Progenitor cell of endocrine pancreas (in vitro differentiated cells): ENCODE measurements at places on chromosomes 3 and 15.

DNA sequence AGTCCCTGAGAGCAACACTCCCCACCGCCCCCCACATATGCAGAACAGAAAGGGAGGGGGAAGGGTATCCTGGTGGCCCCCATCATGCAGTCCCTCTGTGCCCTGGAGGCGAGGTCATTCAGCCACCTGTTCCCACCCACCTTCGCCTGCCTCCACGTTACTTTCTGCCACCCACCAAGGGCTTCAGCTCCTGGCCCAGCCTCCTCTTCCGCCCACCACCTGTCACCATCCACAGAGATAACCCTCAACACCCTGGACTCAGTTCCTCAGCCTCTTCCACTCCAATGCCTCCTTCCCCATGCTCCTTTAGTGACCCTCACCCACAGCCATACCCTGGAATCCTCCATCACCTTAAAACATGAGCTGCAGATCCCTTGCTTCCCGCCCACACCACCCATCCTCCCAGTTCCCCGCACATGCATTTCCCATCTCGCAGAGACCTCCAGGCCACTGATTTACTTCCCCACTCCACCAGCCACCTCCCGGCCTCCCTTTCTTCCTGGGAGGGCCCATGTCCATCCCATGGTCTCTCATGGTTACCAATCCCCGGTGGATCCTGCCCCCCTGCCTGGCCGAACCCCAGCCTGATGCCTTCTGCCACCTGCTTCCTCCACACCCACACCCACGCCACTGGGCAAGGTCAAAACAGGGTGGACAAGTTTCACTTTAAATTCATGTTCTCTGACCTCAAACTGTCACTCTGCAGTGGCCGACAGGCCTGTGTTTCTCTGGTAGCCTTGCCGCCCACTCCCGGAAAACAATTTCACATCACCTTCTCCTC, 18.2 kb downstream of the HOMER2 start:
- no peaks in the 10 kb centered on the region for H3K36me3 ChIP-seq
- no peak overlapping the region for H3K27ac ChIP-seq
- DNase-seq, result no peak
- H3K4me3 ChIP-seq, result no peak overlapping the region
- H3K4me1 ChIP-seq, result peaks cover 3% of the 10 kb centered on the region
- H3K27me3 ChIP-seq, result no peaks in the 10 kb centered on the region

GRCh38 chr15:67930720-67931119, 90.9 kb upstream of the RNU6-1 start:
- no peak overlapping the region for H3K27ac ChIP-seq
- H3K4me3 ChIP-seq, result no peak overlapping the region
- H3K27me3 ChIP-seq, result no peaks in the 10 kb centered on the region
- no peak for DNase-seq

- no peaks in the 10 kb centered on the region for H3K27me3 ChIP-seq
- no peak overlapping the region for H3K4me3 ChIP-seq
- DNase-seq, result no peak
- H3K36me3 ChIP-seq, result peaks cover 22% of the 10 kb centered on the region
- no peaks in the 10 kb centered on the region for H3K4me1 ChIP-seq
Observed at GRCh38 chr3:158395421-158395820, 175.6 kb upstream of the MLF1 start.

GRCh38 chr3:61269435-61269834, 18.2 kb upstream of the FHIT start:
- no peak overlapping the region for H3K4me3 ChIP-seq
- H3K36me3 ChIP-seq, result no peaks in the 10 kb centered on the region
- DNase-seq, result no peak
- no peaks in the 10 kb centered on the region for H3K4me1 ChIP-seq

GRCh38 chr15:55627730-55628368, 39.7 kb upstream of the PYGO1 start:
- no peak overlapping the region for H3K4me3 ChIP-seq
- DNase-seq, result no peak
- H3K36me3 ChIP-seq, result peaks cover 32% of the 10 kb centered on the region
- H3K27ac ChIP-seq, result no peak overlapping the region
- no peaks in the 10 kb centered on the region for H3K4me1 ChIP-seq

DNA sequence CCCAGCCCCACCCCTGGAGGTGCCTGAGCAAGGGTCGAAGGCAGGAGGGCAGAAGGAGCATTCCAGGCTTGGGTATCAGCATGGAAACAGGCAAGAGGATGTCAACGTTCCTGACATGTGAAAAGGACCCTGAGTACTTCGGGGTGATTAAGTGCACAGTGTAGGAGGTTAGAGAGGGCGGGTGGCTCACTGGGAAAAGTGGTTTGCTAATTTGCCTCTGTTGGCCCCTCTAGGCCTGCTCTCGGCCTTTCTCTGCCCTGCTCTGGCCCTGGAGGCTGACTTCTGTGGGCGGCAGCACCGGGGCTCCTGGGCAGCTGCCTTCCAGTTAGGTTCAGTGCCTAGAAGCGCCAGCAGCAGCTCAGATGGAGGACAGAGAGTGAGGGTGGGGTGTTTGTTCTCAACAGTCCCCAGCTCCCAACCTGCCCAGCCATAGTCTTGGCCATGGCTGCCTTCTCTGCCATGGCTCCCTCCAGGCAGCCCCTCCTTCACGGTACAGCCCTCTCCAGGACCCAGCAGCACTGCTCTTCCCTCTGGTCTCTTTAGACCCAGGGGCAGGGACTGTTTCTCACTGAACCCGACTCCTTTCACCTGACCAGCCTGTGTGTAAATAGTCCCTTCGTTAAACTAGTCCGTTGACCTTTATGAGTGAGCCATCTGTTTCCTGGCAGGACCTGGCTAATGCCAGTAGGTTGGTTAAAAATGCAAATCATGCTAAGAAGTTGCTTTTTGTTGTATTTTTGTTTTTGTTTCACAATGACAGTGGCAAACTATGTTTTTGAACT, 107.1 kb upstream of the TPM1 start:
- no peak for DNase-seq
- H3K4me3 ChIP-seq, result no peak overlapping the region
- H3K36me3 ChIP-seq, result no peaks in the 10 kb centered on the region
- H3K27ac ChIP-seq, result no peak overlapping the region
- peaks cover 10% of the 10 kb centered on the region for H3K27me3 ChIP-seq

DNA sequence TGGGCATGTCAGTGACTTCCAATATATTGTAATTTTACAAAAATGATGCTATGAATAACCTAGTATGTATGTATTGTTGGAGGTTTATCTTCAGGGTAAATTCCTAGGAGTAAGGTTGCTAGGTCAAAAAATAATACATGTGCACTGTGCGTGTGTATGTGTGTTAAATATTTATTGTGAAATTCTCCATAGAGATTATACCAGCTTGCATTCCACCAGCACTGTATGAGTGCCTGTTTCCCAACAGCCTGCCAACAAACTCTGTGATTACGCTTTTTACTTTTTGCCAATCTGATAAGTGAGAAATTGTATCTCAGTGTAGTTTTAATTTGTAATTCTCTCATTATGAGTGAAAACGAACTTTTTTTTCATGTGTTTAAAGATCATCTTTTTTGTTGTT, 12.6 kb upstream of the IGF2BP2 start:
- no peak for DNase-seq
- H3K36me3 ChIP-seq, result no peaks in the 10 kb centered on the region
- no peak overlapping the region for H3K27ac ChIP-seq
- H3K4me1 ChIP-seq, result peaks cover 8% of the 10 kb centered on the region

GRCh38 chr15:67145710-67146109, 80.3 kb downstream of the SMAD3 start:
- no peak overlapping the region for H3K27ac ChIP-seq
- no peaks in the 10 kb centered on the region for H3K36me3 ChIP-seq
- no peak for DNase-seq

GRCh38 chr3:98921957-98922356, 20.5 kb upstream of the DCBLD2 start:
- DNase-seq, result no peak
- no peaks in the 10 kb centered on the region for H3K27me3 ChIP-seq
- peaks cover 2% of the 10 kb centered on the region for H3K4me1 ChIP-seq
- H3K36me3 ChIP-seq, result no peaks in the 10 kb centered on the region
- H3K27ac ChIP-seq, result no peak overlapping the region

DNA sequence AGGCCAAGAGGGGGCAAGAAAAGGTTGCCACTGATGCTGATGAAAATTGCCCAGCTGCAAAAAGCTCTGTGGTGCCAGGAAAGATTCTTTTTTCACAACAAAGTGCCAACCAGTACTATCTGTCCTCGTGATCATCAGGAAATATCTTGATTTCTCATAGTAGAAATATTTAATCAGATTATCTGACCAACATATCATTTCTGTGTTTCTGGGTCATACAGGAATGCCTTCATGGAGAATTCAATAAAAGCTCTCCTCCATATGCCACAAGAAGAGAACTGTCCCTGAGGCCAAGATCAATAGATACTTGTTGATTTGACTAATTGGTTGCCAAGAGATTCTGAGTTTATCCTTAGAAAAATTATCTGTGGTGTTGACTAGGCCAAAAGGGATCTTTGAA, 63.5 kb downstream of the FSIP1 start:
- peaks cover 19% of the 10 kb centered on the region for H3K4me1 ChIP-seq
- DNase-seq, result no peak
- no peaks in the 10 kb centered on the region for H3K36me3 ChIP-seq
- H3K27me3 ChIP-seq, result no peaks in the 10 kb centered on the region
- H3K27ac ChIP-seq, result no peak overlapping the region

DNA sequence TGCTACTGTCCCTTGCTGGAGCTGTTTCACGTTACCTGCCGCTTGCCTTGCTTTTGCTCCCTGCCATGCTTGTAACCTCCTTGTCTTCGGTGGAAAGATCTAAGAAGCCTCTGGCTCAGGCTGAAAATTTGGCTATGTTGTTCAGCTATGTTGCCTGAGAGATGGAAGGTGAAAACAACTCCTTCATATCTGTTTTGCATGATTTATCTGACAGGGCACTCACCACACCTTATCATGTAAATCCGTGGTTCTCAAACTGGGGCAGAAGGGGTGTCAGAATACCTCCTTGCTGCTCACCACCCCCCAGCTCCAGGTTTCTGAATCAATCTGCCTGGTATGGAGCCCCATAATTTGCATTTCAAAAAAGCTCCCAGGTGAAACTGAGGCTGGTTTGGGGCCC, 6.5 kb upstream of the CORO2B start:
- H3K4me1 ChIP-seq, result no peaks in the 10 kb centered on the region
- no peak overlapping the region for H3K27ac ChIP-seq

- H3K4me3 ChIP-seq, result no peak overlapping the region
- peaks cover 23% of the 10 kb centered on the region for H3K27me3 ChIP-seq
- H3K4me1 ChIP-seq, result peaks cover 5% of the 10 kb centered on the region
- no peak overlapping the region for H3K27ac ChIP-seq
Observed at GRCh38 chr3:31985831-31986230, 4.3 kb downstream of the ZNF860 start.

GRCh38 chr3:7209098-7209497, 348.2 kb downstream of the GRM7 start:
- no peak for DNase-seq
- H3K4me1 ChIP-seq, result peaks cover 1% of the 10 kb centered on the region
- H3K27ac ChIP-seq, result no peak overlapping the region
- no peaks in the 10 kb centered on the region for H3K27me3 ChIP-seq
- no peaks in the 10 kb centered on the region for H3K36me3 ChIP-seq

DNA sequence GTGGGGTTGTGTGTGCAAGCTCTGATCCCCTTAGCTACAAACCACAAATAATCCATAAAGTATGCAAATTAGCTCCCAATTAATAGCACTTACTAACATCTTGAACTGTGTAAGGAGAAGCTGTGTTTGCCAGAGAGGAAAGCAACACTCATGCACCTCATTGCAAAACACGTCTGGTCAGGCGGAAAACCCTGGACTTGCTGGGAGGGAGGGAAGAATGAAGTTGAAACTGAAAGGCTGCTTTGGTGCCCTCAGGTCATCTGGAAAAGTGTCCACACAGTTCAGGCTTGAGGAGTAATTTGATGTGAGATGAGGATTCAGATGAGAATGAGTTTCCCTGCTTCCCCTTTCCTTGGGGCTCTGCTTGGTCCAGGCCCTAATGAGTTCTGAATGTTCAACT, 185.5 kb upstream of the ANKRD28 start:
- no peak overlapping the region for H3K4me3 ChIP-seq
- H3K36me3 ChIP-seq, result peaks cover 3% of the 10 kb centered on the region
- H3K4me1 ChIP-seq, result no peaks in the 10 kb centered on the region
- no peak for DNase-seq

- no peak overlapping the region for H3K4me3 ChIP-seq
- no peaks in the 10 kb centered on the region for H3K36me3 ChIP-seq
- no peak overlapping the region for H3K27ac ChIP-seq
Observed at GRCh38 chr3:193910886-193911738, 224.8 kb upstream of the HES1 start.

DNA sequence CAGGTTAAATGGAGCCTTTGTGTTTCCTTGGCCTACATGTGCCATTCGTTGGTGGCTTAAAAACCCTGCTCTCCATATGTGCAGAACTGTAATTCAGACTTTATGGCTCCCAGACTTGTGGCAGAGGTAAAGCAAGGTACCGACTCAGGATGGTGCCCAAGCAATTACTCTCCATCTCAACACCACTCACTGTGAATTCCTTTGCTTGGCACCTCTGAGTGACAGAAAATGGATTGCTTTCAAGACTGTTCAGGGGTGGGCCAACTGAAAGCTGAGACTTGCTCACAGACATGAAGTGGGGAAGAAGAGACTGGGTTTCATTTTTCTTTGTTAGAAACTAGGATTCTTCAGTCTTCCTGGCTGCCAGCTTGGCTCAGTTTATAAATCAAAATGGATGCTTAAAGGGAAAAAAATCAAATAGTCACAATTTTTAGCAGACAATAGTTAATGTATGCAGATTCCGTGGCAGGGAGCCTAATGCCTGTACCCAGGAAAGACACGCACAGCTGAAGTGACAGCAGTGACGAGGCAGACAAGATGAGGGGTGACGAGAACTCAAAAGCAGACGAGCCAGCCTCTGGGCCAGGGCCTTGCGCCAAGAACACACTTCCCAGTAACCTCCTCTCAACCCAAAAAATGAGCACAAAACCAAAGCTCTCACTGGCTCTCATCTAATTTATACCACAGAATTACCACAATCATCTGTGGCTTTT, 207.9 kb upstream of the SLC2A2 start:
- no peak for DNase-seq
- H3K27ac ChIP-seq, result no peak overlapping the region
- H3K27me3 ChIP-seq, result no peaks in the 10 kb centered on the region
- no peaks in the 10 kb centered on the region for H3K4me1 ChIP-seq
- no peak overlapping the region for H3K4me3 ChIP-seq

DNA sequence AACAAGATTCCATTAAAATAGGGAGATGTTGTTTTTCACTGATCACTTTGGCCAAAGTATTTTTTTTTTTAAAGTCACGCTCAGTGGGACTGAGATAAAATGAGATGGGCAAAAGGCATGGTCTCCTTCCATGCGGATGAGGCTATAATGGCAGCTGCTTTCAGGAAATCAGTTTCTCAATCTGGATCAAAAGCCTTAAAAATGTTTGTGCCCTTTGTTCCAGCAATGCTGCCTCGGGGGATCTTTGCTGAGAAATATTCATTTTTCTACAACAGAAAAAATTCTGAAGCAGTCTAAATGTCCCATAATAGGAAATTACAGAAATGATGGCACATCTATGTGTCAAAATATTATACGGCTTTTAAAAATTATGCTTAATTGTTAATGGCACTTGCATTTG, 97.2 kb downstream of the SMAD6 start:
- H3K4me3 ChIP-seq, result no peak overlapping the region
- H3K27me3 ChIP-seq, result peaks cover 5% of the 10 kb centered on the region
- H3K27ac ChIP-seq, result no peak overlapping the region
- H3K4me1 ChIP-seq, result peaks cover 14% of the 10 kb centered on the region
- H3K36me3 ChIP-seq, result no peaks in the 10 kb centered on the region

- no peak for DNase-seq
- no peak overlapping the region for H3K4me3 ChIP-seq
- H3K36me3 ChIP-seq, result no peaks in the 10 kb centered on the region
- H3K27me3 ChIP-seq, result no peaks in the 10 kb centered on the region
- no peak overlapping the region for H3K27ac ChIP-seq
- no peaks in the 10 kb centered on the region for H3K4me1 ChIP-seq
Observed at GRCh38 chr3:85270488-85270887, 311.7 kb downstream of the CADM2 start.

- no peaks in the 10 kb centered on the region for H3K27me3 ChIP-seq
- H3K27ac ChIP-seq, result peak overlapping the region; percentile 38
- peaks cover 17% of the 10 kb centered on the region for H3K4me1 ChIP-seq
- H3K36me3 ChIP-seq, result peaks cover 5% of the 10 kb centered on the region
- DNase-seq, result no peak
Observed at GRCh38 chr3:49424816-49425215, 2.5 kb upstream of the AMT start.
